ENCODE measurements at places on chromosomes 1 and 21. TPM values are rescaled to one million over a fixed set of nuclear protein-coding genes. Genes with fewer than 3 reads are reported as not detected.

GRCh38 chr1:155017041-155017945, 14.7 kb downstream of the ZBTB7B start:
- peak overlapping the region; percentile 92 for H3K27ac ChIP-seq
- H3K36me3 ChIP-seq: no peaks in the 10 kb centered on the region
- H3K4me1 ChIP-seq: peaks cover 19% of the 10 kb centered on the region
- peak; percentile 93 for DNase-seq
- H3K27me3 ChIP-seq: peaks cover 12% of the 10 kb centered on the region

FRRS1 gene
- 1.3 TPM for total RNA-seq

- no peak overlapping the region for H3K4me3 ChIP-seq
- no peak for DNase-seq
- no peak overlapping the region for H3K27ac ChIP-seq
- H3K27me3 ChIP-seq: no peaks in the 10 kb centered on the region
Observed at GRCh38 chr1:61642475-61643232, 82.3 kb downstream of the TM2D1 start.

GRCh38 chr21:41162096-41162495, 5.9 kb upstream of the BACE2 start:
- H3K36me3 ChIP-seq: peaks cover 8% of the 10 kb centered on the region
- no peaks in the 10 kb centered on the region for H3K4me1 ChIP-seq
- no peak for DNase-seq
- no peak overlapping the region for H3K27ac ChIP-seq
- peaks cover 12% of the 10 kb centered on the region for H3K27me3 ChIP-seq

GRCh38 chr1:156738916-156739315, 2.0 kb downstream of the MRPL24 start:
- H3K4me1 ChIP-seq: peaks cover 6% of the 10 kb centered on the region
- no peak overlapping the region for H3K27ac ChIP-seq
- peaks cover 3% of the 10 kb centered on the region for H3K27me3 ChIP-seq

KANK4 gene
- not detected for total RNA-seq

DNA sequence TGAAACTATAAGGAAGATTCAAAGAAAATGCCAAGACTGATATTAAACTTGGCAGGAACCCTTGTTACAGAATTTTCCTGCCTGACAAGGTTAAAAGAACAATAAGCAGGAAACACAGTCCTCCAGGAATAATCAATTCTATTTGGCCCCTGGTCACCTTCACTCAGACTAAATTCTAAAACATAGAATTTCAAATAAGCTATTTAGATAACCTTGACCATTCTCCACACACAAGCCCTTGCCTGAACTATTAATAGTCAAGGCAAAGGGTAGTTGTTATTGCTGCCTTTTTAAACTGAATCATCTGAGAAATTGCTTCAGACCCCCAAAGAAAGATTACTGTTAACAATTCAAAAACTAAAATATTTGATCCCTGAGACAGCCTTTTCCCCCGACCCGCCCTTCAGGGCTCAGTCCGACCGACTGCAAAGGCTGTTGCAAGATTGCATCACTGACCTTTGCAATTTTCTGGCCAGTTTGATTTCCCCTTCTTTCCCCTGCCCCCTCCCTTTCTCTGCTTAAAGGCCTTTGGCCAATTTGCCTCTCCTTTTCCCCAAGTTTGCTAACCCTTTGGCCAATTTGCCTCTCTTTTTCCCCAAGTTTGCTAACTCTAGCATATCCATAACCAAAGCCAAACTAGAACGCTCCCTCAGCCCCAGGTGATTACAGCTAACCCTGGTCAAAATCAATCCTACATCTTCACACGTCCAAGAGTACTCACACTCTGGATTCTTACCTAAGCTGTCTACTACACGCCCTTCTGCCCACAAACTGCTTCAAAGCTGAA, 1.4 kb upstream of the G0S2 start:
- peaks cover 24% of the 10 kb centered on the region for H3K27me3 ChIP-seq
- H3K4me3 ChIP-seq: peak overlapping the region; percentile 8

OR2L3 gene
- total RNA-seq: 0.15 TPM

GPR3 gene
- 1.5 TPM for total RNA-seq

DNA sequence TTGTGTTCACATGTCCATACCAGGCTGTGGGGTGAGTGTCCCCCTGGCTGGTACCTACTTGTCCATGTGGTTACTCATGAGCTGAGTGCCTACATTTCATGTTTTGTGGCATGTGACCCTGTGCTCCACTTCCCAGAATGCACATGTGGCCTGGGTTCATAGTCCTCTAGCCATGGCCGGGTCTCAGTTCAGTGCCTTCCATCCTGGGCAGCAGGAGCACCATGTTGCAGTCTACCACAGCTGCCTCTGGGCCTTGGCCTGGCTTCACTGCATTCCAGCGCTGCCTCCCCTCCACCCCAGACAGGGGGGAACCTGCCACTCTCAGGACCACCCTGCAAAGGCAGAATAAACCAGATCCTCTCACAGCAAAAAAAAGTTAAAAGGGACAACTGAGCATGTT, 5.5 kb downstream of the CEPT1 start:
- H3K4me1 ChIP-seq: peaks cover 16% of the 10 kb centered on the region
- H3K27me3 ChIP-seq: no peaks in the 10 kb centered on the region
- DNase-seq: no peak
- no peak overlapping the region for H3K4me3 ChIP-seq
- no peak overlapping the region for H3K27ac ChIP-seq

HNRNPR gene
- total RNA-seq: 189 TPM

CCDC190 gene
- total RNA-seq: not detected

GRCh38 chr1:183029591-183030000, 6.4 kb downstream of the LAMC1 start:
- peaks cover 20% of the 10 kb centered on the region for H3K4me1 ChIP-seq
- H3K27ac ChIP-seq: no peak overlapping the region
- no peak for DNase-seq
- no peak overlapping the region for H3K4me3 ChIP-seq
- no peaks in the 10 kb centered on the region for H3K36me3 ChIP-seq

DNA sequence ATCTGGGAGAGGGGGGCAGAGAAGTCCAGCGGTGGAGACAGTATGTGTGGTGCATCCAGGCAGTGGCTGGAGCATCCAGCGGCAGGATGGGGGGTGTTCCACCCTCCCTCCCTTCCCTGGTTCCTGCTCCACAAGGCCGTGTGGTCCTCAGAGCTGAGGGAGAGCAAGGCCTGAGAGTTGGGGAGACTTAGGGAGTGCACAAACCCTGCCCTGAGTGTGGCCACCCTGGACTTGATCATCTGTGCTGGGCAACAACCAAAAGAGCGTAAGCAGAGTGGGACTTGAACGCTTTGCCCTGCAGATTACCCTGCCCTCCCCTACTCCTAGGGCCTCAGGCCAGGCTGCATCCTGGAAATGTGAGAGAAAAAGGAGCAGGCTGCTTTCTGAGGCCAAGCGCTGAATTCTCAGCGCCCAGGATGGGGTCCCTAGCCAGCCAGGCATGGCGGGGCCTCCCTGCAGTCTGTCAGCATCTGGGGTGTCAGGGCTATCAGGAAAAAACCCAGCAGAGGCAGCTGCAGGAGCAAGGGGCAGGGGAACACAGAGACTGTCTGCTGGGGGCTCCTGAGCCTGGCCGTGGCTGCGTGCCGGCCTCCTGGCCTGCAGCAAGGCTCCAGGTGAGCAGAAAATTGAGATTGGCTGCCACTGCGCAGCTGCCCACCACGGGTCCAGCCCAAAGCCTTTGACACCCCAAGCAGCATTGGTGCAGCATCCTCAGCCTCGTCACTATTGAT, 266.2 kb downstream of the NPHP4 start:
- no peak overlapping the region for H3K4me3 ChIP-seq
- peaks cover 1% of the 10 kb centered on the region for H3K27me3 ChIP-seq
- no peak for DNase-seq
- H3K4me1 ChIP-seq: no peaks in the 10 kb centered on the region
- H3K36me3 ChIP-seq: no peaks in the 10 kb centered on the region
- no peak overlapping the region for H3K27ac ChIP-seq

XKR8 gene
- 14.2 TPM for total RNA-seq

DNA sequence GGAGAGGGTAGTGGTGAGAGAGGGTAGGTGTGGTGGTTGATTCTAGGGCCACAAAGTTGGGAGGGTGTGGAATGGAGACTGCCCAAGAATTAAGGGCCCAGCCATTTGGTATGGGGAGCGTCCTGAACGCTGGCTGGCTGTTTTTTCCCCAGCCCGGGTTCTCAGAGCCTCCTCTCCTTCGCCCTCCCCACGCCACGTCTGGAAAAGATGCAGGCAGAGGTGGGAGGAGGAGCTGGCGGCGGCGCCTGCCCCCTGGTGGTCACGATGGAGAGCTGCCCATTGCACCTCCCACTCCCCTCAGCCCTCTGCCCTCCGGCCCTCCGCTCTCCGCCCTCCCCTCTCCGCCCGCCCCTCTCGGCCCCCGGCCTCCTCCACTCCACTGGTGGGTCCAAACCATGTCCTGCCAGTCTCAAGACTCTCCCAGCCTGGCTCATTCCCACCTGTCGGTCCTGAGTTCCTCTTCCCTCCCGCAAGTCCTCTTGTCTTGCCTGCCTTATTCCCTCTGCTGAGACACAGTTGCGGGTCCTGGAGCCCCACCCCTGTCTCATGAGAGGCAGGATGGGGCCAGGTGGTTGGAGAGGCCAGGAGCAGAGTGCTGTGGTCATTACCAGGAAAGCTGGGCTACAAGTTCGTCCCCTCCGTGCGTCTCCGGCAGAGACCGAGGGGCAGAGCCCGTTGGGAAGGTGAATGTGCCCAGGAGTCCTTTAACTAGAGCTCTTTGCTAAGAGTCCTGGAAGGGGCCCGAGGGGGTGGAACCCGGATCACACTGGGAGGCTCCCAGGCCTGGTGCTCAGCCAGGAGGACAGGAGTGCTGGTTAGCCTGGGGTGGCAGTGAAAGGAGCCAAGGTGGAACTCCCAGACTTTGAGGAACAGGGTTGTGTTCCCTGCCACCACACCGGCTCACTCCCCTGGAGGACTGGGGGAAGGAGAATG, 22.6 kb downstream of the ETNK2 start:
- H3K4me1 ChIP-seq: peaks cover 2% of the 10 kb centered on the region
- H3K36me3 ChIP-seq: no peaks in the 10 kb centered on the region
- peaks cover 7% of the 10 kb centered on the region for H3K27me3 ChIP-seq

SPATA21 gene
- not detected for total RNA-seq

SUSD4 gene
- 0.47 TPM for total RNA-seq

DNA sequence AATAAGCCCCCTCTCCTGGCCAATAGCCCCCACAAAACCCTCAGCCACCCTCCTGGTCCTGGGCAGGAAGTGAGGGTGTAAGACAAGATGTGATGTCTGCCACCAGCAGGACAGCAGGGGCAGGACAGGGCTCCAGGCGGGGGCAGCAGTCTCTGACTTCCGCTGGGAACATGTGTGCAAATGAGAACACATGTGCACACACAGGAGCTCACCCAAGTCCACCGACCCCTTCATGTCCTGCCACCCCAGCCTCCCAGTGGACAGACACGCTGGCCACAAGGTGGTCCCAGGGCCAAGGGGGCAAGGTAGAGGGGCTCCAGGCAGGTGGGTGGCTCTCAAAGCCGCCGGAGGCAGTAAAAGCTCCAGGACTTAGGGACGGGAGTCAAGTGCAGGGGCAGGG, 60.1 kb downstream of the KCNAB2 start:
- H3K27me3 ChIP-seq: peaks cover 9% of the 10 kb centered on the region
- H3K4me3 ChIP-seq: no peak overlapping the region
- DNase-seq: peak; percentile 25
- peaks cover 2% of the 10 kb centered on the region for H3K4me1 ChIP-seq
- H3K36me3 ChIP-seq: no peaks in the 10 kb centered on the region

DLGAP3 gene
- 44.8 TPM for total RNA-seq

CFHR1 gene
- not detected for total RNA-seq

DNA sequence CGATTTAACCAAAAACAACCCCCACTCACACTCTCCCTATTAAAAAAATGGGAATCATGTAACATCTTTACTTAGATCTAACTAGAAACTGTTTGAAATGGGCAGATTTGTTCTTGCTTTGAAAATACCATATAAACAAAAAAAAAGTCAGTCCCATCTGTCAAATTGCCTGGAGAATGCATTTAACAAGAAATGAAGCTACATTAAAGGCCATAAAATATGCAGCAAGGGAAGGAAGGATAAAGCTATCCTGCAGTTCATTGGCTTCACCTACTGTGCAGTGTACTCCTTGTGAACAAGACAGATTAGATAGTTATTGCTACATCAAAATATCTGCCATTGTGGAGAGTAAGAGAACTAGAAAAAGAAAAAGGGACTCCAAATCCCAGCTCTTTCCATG, 160.5 kb downstream of the LRRC7 start:
- no peak for DNase-seq
- H3K36me3 ChIP-seq: peaks cover 5% of the 10 kb centered on the region
- H3K4me3 ChIP-seq: no peak overlapping the region
- H3K27me3 ChIP-seq: no peaks in the 10 kb centered on the region
- H3K4me1 ChIP-seq: no peaks in the 10 kb centered on the region

FAM72A gene
- 1.5 TPM for total RNA-seq

CACNA1S gene
- 0.07 TPM for total RNA-seq

DNA sequence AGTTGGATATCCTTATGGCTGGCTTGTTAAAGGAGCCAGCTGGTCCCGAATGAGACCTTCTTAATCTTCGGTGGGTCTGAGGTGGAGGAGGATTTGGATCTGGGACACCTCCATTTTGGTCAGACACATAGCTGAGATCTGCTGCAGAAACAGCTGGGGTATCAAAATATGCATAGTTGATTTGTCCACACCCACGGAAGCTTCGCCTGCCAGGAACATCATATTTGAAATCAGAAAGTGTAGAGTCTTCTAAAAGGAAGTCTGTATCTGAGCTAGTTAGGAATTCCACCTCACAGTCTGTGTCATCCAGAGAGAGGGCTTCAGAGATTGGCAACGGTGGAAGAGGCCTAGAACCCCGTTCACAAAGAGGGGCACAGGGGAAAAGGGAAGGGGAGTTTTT, 12.3 kb downstream of the ERRFI1 start:
- no peaks in the 10 kb centered on the region for H3K36me3 ChIP-seq
- no peak overlapping the region for H3K4me3 ChIP-seq

RHD gene
- total RNA-seq: not detected

DNA sequence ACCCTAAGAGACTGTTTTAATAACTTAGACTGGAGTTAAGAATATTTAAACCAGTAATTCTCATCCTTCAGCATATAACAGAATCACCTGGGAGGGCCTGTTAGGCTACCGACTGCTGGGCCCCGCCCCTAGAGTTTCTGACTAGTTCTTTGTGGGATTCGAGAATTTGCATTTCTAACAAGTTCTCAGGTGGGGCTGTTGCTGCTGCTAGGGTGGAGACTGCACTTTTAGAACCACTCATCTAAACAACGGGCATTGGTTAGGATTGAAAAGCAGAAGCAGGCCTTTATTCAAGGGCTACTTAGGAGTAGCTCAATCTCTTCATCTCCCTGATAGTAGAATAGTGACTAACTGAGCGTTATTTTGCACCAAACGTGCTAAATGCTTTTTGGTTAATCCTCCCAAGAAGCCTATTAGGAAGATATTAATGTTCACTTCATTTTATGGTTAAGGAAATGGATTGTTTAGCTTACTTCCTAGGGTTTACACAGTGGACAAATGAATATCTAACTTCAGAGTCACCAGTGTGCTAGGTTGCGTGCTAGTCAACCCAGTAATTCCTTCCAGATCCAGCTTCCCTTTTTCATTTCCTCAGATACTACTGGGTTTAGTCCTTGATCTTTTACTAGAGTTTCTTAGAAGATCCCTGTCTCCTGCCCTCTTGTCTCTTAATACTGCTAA, 31.1 kb upstream of the UAP1 start:
- no peaks in the 10 kb centered on the region for H3K4me1 ChIP-seq
- H3K36me3 ChIP-seq: no peaks in the 10 kb centered on the region
- no peak overlapping the region for H3K27ac ChIP-seq
- H3K27me3 ChIP-seq: peaks cover 1% of the 10 kb centered on the region
- DNase-seq: no peak

GRCh38 chr1:93670141-93670540, 11.5 kb downstream of the BCAR3 start:
- no peak overlapping the region for H3K4me3 ChIP-seq
- no peak overlapping the region for H3K27ac ChIP-seq
- peaks cover 37% of the 10 kb centered on the region for H3K4me1 ChIP-seq
- H3K27me3 ChIP-seq: no peaks in the 10 kb centered on the region
- DNase-seq: no peak
